T-cell (primary cell): ENCODE measurements at places on chromosomes 7 and 10. TPM values are rescaled to one million over a fixed set of nuclear protein-coding genes. Genes with fewer than 3 reads are reported as not detected.

CADPS2 gene
- total RNA-seq: 0.16 TPM

NRP1 gene
- 1.9 TPM for total RNA-seq

PON1 gene
- 0.73 TPM for total RNA-seq

SEPTIN7 gene
- 200 TPM for total RNA-seq

LEP gene
- not detected for total RNA-seq

IMPDH1 gene
- 73.3 TPM for total RNA-seq

ZNF32 gene
- 25.3 TPM for total RNA-seq

CCNJ gene
- total RNA-seq: 5.9 TPM

CPVL gene
- 1.6 TPM for total RNA-seq

GRCh38 chr10:100569687-100570481 lies 34.1 kb downstream of the HIF1AN start:
- H3K27me3 ChIP-seq: peaks cover 23% of the 10 kb centered on the region
- H3K4me3 ChIP-seq: no peak overlapping the region
- no peak for DNase-seq
- no peaks in the 10 kb centered on the region for H3K4me1 ChIP-seq
- H3K36me3 ChIP-seq: no peaks in the 10 kb centered on the region
- H3K27ac ChIP-seq: no peak overlapping the region

DNA sequence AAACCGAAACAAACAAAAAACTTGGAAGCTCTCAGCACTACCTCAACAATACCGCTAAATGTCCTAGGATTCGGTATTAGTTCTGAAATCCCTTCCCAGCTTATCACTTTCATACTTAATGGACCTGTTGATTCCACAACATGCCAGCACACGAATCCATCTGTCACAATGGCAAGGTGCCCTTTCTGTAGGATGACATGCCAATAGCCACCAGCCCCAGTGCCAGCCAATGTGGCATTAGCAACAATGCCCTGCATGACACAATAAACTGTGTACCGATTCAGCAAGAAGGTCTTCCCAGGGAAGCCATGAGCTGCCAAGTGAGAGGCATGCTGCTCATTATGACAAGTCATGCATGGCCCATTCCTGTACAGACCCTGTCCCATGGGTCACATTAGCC lies 35.6 kb upstream of the CHCHD3 start:
- peaks cover 6% of the 10 kb centered on the region for H3K27me3 ChIP-seq
- no peak overlapping the region for H3K27ac ChIP-seq
- H3K4me3 ChIP-seq: no peak overlapping the region

DNA sequence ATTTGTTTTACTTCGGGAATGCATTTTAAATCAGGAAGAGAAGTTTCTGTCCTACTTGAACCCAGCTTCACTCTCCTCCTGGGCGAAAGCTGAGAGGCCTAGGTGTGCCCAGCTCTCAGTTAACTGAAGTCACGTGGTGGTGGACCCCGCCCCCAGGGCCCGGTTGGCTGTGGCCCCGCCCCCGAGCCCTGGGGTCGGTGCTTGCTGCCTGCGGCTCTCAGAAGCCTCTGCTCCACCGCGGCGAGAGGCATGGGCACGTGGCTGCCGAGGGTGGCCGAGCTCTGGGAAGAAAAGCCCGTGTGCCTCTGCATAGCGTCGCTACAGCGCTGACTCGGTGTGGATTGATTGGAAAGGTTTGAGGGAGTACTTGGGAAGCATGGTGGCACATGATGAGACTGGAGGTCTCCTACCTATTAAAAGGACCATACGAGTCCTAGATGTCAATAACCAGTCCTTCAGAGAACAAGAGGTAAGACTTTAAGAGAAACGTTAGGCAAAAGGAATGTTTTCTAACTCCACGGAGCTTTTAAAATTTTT lies 34.1 kb downstream of the NET1 start:
- no peaks in the 10 kb centered on the region for H3K36me3 ChIP-seq
- H3K4me1 ChIP-seq: peaks cover 28% of the 10 kb centered on the region
- peak; percentile 81 for DNase-seq
- H3K4me3 ChIP-seq: peak overlapping the region; percentile 75

- DNase-seq: no peak
- H3K36me3 ChIP-seq: no peaks in the 10 kb centered on the region
- H3K27ac ChIP-seq: no peak overlapping the region
- H3K27me3 ChIP-seq: peaks cover 6% of the 10 kb centered on the region
- H3K4me1 ChIP-seq: no peaks in the 10 kb centered on the region
Measured at GRCh38 chr10:12835709-12836108, 165.8 kb downstream of the CCDC3 start.

DNA sequence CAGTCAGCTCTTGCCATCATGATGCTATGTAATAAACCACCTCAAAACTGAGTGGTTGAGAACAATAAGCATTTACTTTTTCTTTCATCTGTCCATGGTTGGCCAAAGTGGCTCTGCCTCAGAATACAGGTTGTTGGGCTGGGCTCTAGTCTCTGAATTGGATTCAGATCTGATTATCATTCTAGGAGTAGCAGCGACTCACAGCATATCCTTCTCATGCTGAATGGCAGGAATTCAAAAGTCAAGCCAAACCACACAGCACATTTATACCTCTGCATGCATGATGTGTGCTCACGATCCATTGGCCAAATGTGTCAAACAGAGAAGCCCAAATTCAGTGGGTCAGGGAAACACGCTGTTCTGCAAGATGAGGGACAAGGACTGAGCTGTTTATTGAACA lies 13.6 kb upstream of the GALNT11 start:
- no peaks in the 10 kb centered on the region for H3K36me3 ChIP-seq
- no peak overlapping the region for H3K4me3 ChIP-seq
- no peak overlapping the region for H3K27ac ChIP-seq
- H3K27me3 ChIP-seq: no peaks in the 10 kb centered on the region
- DNase-seq: no peak
- H3K4me1 ChIP-seq: no peaks in the 10 kb centered on the region

DNA sequence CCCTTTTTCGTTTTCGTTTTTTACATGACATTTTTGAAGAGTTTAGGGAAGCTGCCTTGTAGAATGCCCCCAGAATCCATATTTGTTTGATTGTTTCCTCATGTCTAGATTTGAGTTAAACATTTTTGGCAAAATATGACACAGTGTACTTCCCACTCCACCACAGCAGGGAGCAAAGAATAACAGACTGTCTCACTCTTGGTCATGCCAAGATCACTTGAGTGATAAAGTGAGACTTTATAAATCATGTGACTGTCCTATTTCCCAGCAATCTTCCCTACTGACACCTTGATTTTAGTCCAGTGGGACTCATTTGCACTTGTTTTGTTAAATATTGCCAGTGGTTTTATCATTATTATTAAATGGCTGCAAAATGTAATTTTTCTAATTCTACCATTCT lies 44.4 kb upstream of the USP6NL start:
- DNase-seq: no peak
- no peaks in the 10 kb centered on the region for H3K4me1 ChIP-seq
- no peak overlapping the region for H3K27ac ChIP-seq
- no peaks in the 10 kb centered on the region for H3K27me3 ChIP-seq
- H3K4me3 ChIP-seq: no peak overlapping the region
- no peaks in the 10 kb centered on the region for H3K36me3 ChIP-seq

DNA sequence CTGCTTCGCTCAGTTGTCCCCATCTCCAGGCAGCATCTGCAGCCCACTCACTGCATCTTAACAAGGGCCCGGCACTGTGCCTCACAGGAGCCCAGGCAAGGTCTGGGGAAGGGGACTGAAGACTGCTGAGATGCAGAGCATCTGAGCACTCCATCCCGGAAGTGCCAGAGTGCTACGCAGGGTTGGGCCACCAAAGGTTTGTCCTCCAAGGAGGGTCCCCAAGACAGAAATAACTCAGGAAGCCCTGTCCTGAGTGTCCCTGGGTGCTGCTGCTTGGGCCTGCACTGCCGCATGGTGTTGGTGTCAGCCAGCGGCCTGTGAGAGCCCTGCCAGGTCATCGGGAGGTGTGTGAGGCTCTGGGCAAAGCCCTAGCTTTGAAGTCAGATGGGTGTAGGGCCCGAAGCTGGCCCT lies 288.2 kb upstream of the ZMIZ1 start:
- H3K4me3 ChIP-seq: no peak overlapping the region
- peaks cover 25% of the 10 kb centered on the region for H3K27me3 ChIP-seq
- H3K4me1 ChIP-seq: no peaks in the 10 kb centered on the region
- H3K36me3 ChIP-seq: no peaks in the 10 kb centered on the region
- no peak for DNase-seq

GRCh38 chr7:38375453-38375852 lies 102.0 kb upstream of the TARP start:
- H3K27ac ChIP-seq: no peak overlapping the region
- H3K27me3 ChIP-seq: no peaks in the 10 kb centered on the region
- H3K4me1 ChIP-seq: peaks cover 17% of the 10 kb centered on the region
- DNase-seq: no peak

GRCh38 chr7:131546583-131547141 lies 9.8 kb downstream of the PODXL start:
- H3K4me3 ChIP-seq: no peak overlapping the region
- no peak for DNase-seq
- H3K27ac ChIP-seq: no peak overlapping the region

DNA sequence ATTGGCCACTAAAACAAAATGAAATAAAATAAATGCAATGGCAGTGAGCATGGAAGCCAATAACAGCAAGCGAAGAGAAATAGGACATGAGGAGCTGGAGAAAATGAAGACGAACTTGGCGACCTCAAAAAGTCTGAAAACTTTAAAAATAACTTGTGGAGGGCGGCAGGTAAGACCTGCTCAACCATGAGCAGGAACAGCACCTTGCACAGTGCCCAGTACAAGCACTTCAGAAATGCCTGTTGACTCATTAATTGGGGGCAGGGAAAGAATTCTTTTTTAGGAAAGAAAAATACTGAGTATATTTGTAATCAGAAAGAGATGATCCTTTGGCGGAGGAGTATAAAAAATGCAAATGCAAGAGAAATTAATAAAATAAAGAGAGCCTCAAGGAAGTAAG lies 78.0 kb downstream of the XPNPEP1 start:
- H3K27ac ChIP-seq: no peak overlapping the region
- H3K36me3 ChIP-seq: no peaks in the 10 kb centered on the region
- no peak for DNase-seq
- H3K4me3 ChIP-seq: no peak overlapping the region
- H3K4me1 ChIP-seq: no peaks in the 10 kb centered on the region
- peaks cover 12% of the 10 kb centered on the region for H3K27me3 ChIP-seq

DNA sequence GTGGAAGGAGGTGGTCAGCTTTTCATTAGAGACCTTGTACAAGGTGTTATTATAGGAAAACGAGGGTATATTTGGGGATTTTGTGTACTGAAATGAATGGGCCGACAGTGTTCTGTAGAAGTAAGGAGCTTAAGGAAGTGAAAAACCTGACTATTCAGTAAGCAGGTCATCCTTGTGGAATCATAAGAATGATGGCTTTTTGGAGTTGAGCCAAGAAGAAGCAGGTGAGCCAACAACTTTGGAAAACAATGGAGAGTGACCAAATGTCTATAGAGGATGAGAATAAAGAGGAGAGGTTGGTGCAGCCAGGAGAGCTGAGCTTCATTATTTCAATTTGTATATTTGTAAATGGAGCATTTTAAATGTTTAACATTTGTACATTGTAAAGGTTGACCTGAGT lies 595.7 kb downstream of the CCSER2 start:
- no peaks in the 10 kb centered on the region for H3K4me1 ChIP-seq
- no peak overlapping the region for H3K27ac ChIP-seq
- H3K36me3 ChIP-seq: no peaks in the 10 kb centered on the region
- no peak overlapping the region for H3K4me3 ChIP-seq
- no peak for DNase-seq

DNA sequence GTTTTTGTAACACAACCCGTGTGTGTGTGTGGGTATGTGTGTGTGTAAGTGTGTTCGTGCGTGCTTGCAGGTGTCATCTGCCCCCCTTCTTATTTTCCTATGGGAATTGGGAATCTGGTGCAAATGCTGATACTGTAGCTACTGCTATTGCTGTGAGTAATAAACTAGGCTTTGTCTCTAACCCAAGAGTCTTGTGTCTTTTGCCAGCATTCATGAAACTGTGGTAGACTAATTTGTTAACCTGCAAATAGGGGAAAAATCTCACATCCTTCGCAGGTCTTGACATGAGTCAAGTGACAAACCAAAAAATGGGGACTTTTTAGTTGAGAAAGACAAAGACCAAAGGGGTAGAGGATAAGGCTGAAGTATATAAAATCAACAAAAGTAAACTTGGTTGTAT lies 57.9 kb upstream of the FAM133B start:
- no peaks in the 10 kb centered on the region for H3K36me3 ChIP-seq
- no peak overlapping the region for H3K27ac ChIP-seq
- no peak for DNase-seq
- peaks cover 11% of the 10 kb centered on the region for H3K4me1 ChIP-seq

DNA sequence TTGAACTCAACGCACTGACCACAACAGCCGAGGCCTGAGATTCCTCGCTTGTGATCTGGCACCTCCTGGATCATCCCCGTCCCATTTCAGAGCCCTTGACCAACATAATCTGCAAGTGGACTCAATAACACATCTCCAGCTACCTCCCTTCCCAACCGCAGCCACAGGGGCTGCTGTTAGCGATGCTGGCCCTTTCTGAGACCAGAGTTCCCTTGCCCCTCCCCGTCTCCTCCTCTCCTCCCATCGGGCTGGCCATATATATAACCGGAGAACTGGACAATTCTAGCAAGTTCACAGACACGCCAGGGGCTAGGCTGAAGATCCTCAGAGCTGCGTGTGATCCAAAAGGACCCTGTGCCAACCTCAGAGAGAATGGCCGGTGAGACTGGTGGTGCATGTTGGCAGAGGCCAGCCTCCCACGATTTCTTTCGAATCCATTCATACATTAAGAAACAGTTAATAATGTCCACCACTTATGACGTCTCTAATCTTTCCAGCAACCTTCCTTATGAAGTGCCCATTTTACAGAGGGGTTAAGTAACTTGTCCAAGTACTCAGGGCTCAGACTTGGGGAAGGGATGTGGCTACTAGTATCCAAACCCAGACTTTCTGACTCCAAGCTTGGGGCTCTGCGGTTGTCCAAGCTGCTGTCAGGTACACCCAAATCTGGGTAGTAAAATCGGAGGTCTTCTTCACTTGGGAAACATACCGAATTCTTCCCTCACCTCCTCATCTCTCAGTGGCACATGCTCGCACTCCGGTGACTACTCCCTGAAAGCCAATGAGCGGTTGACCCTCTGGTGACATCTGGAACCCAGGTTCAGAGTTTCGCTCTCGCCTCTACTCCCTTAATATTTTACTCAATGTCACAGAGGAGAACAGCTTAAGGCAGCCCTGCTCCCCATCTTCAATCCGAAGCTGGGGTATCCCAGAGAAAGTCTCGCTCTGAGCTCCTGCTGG lies 11.2 kb upstream of the FEZF1 start:
- H3K36me3 ChIP-seq: no peaks in the 10 kb centered on the region
- no peak overlapping the region for H3K4me3 ChIP-seq
- no peaks in the 10 kb centered on the region for H3K4me1 ChIP-seq
- no peak overlapping the region for H3K27ac ChIP-seq
- DNase-seq: no peak
- peaks cover 38% of the 10 kb centered on the region for H3K27me3 ChIP-seq

- H3K4me3 ChIP-seq: no peak overlapping the region
- no peak overlapping the region for H3K27ac ChIP-seq
- H3K36me3 ChIP-seq: no peaks in the 10 kb centered on the region
- H3K27me3 ChIP-seq: peaks cover 8% of the 10 kb centered on the region
- no peaks in the 10 kb centered on the region for H3K4me1 ChIP-seq
Measured at GRCh38 chr7:137844677-137845425, 1.9 kb downstream of the DGKI start.
